ENCODE measurements at places on chromosomes 4 and X.

- DNase-seq, result no peak
Measured at GRCh38 chrX:112120721-112121120, 38.1 kb upstream of the TRPC5 start.

DNA sequence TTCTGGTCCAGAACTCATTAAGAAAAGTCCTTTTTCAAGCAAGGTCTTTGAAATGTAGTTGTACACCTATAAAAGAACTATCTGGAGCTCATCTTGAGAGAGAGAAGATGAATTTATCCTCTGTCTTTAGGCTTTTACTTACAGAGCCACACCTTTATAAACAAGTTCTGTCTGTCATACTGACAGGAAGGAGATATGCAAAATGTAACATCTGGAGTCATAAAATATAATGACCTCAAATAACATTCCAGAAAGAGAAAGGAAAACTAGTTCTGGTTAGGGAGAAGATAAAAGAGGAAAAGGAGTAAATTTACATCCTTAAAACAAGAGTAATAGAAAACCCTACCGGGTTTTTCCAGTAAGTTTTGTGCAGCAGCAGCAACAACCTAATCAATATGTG lies 1.3 kb downstream of the INPP4B start:
- no peak for DNase-seq

GRCh38 chrX:148567229-148567628 lies 66.8 kb downstream of the AFF2 start:
- no peak for DNase-seq

GRCh38 chr4:3401436-3402171 lies 40.2 kb upstream of the HGFAC start:
- DNase-seq, result no peak

GRCh38 chrX:37472836-37473235 lies 98.6 kb upstream of the LANCL3 start:
- no peak for DNase-seq

Measured in COLO829 (cell line).